ENCODE measurements at places on chromosomes 12 and 14. TPM values are rescaled to one million over a fixed set of nuclear protein-coding genes. Genes with fewer than 3 reads are reported as not detected.

GRCh38 chr14:56268673-56269072 lies 150.5 kb downstream of the PELI2 start:
- no peak for DNase-seq

GRCh38 chr14:104120281-104120741 lies 18.1 kb upstream of the KIF26A start:
- DNase-seq: no peak

DNA sequence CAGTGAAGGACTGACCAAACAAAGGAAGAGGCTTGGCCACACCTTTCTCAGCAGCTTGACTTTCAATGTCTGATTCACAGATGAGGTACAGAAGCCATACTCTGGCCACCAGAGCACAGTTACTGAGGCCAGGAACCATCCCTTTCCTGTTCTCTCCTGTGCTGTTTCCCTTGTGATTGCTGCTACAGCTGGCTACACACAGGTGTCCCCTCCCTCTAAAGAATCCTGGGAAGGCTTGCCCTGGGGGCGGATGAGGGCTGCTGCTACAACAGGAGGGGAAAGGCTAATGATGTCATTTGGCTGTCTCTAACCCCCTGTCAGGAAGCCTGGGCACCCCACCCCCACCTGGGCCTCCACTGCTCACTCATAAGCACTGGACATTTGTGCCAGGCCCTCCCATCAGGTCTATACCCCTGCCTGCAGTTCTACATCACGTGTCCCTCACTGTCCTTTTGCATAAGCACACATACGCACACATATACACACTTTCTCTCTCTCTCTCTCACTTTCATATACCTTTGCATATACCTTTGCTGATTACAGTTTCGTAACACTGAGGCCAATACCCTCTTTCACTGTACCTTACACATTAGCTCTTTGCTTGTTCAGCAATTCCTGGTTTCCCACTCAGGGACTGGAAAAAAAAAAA lies 41.4 kb downstream of the PRPF40B start:
- no peak for DNase-seq

GRCh38 chr14:86673523-86673969 lies 1143.6 kb downstream of the FLRT2 start:
- DNase-seq: no peak

The ADAM20 gene
- 0.19 TPM for total RNA-seq

The CD163L1 gene
- 11.2 TPM for total RNA-seq

DNA sequence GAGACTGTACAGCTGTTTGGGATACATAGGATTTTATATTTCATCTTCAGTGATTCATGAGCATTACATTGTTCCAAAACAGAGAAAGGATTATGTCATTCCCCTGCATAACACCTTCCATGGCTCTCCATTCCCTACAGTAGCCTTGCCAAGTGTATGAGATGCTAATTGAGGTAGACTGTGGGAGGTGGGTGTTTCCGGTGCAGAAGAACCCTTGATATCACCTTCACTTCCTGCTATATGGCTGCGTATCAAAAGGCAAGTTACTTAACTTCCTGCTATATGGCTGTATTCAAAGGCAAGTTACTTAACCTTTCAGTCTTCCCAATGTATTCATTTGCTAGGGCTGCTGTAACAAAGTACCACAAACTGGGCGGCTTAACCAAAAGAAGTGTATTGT lies 11.2 kb downstream of the FAR2 start:
- DNase-seq: no peak

DNA sequence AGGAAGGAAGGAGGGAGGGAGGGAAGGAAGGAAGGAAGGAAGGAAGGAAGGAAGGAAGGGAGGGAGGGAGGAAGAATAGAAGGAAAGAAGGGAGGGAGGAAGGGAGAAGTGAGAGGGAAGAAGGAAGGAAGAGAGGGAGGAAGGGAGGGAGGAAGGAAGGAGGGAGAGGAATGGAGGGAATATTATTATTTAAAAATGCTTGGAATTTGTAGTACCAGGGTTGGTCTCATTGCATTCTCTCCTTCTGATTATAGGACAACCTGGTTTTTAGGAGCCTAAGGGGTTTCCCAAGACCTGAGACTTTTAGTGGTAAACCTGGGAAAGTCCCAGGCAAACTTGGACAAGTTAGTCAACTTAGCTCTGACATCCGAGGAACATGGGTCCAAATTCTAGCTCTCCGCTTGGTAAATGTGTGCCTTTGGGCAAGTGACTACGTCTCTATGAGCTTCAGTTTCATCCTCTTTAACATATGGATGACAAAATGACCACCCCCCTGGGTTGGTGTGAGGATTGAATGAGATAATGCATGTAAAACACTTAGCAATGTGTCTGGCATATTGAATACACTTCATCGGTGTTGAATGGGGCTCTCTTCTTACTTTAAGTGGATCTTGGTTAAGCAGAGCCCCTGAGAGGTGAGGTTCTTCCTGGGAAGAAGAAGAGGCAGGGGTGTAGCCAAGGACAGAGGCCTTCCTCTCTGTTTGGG lies 690.7 kb upstream of the TBX3 start:
- DNase-seq: no peak

DNA sequence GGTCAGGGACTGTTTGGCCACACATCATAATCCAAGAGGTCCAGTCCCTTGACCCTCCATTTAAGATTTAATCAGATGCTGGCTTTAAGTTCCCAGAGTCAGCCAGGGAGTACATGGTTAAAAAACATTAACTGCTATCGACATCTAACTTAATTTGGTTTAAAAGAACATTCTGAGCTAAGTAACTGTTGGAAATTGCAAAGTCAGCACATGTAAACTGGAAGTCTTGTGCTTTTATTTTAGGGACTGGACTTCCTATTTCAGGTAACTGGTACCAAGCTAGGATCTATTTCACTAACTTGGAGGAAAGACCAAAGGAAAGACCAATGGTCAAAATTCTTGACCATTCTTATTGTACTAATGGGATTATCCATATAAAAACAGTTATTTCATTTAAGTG lies 40.6 kb downstream of the GNS start:
- no peak for DNase-seq

The RPS6KL1 gene
- total RNA-seq: 0.80 TPM

The HCAR2 gene
- not detected for total RNA-seq

- DNase-seq: no peak
Observed at GRCh38 chr12:108123402-108123801, 5.7 kb upstream of the WSCD2 start.

The CFAP73 gene
- not detected for total RNA-seq

DNA sequence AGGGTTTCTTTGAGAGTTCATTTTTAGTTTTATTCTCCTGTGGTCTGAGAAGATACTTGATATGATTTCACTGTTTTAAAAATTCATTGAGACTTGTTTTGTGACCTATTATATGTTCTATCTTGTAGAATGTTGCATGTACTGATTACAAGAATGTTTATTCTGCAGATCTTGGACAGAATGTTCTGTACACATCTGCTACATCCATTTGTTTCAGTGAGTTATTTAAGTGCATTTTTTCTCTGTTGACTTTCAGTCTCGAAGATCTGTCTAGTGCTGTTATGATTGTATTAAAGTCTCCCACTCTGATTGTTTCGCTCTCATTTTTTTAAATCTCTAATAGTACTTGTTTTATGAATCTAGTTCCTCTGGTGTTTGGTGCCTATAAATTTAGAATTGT lies 1319.8 kb downstream of the TMEM121 start:
- peak; percentile 60 for DNase-seq

DNA sequence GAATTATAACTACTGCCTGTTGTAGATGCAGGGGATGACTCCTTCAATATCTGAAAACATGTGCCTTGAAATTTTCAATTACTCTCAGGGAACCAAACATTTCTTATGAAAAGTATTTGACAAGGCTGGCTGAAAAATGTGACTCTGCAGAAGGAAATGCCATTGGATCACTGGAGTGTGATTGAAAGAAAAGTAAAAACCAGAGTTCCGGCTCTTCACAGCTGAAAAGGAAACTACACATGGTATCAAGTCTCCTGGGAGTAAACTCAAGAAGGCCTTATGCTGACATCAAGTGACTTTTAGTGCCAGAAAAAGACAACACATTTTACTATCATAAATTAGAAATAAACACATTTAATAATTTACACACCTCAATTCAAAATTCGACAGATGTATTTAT lies 693.0 kb downstream of the LRFN5 start:
- no peak for DNase-seq

- no peak for DNase-seq
Observed at GRCh38 chr12:80868576-80868975, 69.2 kb downstream of the LIN7A start.

- no peak for DNase-seq
Observed at GRCh38 chr14:75449696-75450095, 21.9 kb downstream of the JDP2 start.

GRCh38 chr12:68439368-68440045 lies 107.3 kb upstream of the MDM1 start:
- DNase-seq: no peak

GRCh38 chr12:88575361-88575970 lies 4.8 kb downstream of the KITLG start:
- no peak for DNase-seq

GRCh38 chr12:26750531-26751175 lies 82.3 kb downstream of the ITPR2 start:
- DNase-seq: no peak

The AQP2 gene
- not detected for total RNA-seq

Measured in LHCN-M2 (cell line).